ENCODE measurements at places on chromosomes 16 and 17.

DNA sequence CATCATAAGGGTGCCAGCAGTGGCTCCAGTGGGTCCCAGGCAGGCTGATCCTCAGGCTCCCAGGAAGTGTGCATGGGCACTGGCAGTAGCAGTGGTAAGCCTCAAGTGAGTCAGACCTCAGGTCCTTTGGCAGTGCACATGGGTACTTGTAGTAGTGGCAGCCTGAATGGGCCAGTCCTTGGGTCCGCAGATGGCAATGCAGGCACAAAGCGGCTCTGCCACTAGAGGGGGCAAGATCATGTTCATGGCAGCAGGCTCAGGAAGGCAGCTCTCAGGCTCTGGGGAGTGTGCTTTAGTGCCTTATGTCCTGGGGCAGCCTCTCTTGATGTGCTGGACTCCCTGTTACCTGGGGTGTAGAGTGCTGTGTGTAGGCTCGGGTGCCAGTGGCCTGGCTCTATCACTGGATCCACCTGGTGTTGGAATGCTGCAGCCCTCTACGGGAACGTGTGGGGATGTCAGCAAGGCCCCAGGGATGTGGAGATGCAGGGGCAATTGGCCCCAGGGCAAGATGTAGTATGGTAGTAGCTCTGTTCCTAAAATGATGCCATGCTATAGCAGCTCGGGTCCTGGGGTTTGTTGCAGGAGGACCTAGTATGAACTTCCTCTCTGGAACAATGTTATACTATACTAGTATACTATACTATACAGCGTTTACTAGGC is 11.0 kb downstream of the ACSM3 start:
- peak; percentile 25 for DNase-seq

DNA sequence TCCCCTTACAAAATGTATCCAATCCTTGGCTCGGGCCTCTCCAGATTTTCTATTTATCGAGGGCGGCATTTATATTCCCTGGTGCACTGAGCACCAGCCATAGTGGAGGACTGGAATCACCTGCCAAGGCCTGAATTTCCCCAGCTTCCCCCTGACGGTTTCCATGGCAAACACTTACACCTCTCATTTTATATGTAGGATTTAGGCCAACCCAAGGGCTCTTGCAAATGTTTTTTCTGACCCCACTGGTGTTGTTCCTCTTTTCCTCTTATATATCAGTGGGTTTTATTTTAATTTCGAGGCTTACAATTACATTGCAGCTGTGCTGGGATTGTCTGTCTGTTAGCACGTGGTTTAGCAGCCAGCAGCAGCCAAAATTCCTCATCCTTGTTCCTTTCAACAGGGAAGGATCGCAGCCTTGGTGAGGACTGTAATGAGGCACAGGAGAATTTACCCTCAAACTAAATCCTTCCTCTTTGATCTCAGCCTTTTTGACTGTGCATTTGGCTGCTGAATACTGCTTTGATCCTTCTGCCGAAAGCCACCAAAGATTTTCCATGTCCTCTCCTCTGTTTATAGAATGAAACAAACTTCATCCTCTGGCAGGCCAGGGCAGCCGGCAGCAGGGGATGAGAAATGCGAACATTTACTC is 26.5 kb upstream of the CES5A start:
- no peak for DNase-seq

- DNase-seq: no peak
These were observed 37.9 kb downstream of the MAP2K4 start for GRCh38 chr17:12058535-12058934.

DNA sequence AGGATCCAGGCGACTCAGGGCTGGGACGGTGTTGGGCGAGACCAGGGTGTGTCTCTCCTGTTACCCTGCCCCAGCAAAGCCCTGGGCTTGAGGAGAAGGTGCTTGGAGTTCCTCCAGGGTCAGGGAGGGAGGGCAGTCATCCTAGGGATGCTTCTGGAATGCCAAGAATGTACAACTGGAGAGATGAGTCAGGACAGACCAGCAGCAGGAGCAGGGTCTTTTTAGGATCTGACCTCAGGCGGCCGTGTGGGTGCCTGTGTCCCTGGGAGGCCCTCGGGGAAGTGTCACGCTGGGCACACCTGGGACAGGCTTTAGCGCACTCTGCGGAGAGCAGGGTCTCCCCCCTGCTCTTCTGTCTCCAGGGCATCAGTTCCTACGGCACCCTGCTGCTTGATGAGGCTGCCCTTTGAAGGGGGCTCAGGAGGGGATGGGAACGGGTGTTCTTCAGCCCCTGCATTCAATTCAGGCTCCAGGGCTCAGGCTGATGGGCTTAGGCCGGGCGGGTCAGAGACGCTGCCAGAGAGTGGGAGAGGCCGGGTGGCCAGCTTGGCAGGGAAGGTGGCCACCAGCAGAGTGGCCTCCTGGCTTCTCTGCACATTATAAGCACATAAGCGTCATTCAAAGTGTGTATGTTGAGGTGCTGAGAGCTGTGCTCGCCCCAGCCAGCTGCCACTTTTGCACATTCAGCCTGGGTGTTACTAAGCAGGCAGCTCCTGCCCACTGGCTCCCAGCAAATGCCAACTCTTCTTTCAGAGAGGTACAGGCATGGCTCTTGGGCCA is 8.4 kb upstream of the MTSS2 start:
- DNase-seq: no peak

GRCh38 chr16:35798885-35799426 is 2339.5 kb downstream of the TP53TG3F start:
- DNase-seq: no peak

GRCh38 chr17:47240806-47241205 is 12.8 kb upstream of the ITGB3 start:
- DNase-seq: no peak

GRCh38 chr16:85989376-85989775 is 90.4 kb downstream of the IRF8 start:
- no peak for DNase-seq

- no peak for DNase-seq
These were observed 377 bp downstream of the USP32 start for GRCh38 chr17:60391471-60392041.

GRCh38 chr16:266258-267164 is 9.2 kb downstream of the RGS11 start:
- no peak for DNase-seq

- DNase-seq: no peak
These were observed 1103.6 kb downstream of the CDH8 start for GRCh38 chr16:60932600-60932999.

- DNase-seq: no peak
These were observed 16.0 kb upstream of the RAP1GAP2 start for GRCh38 chr17:2780256-2780655.

- no peak for DNase-seq
These were observed 483.1 kb downstream of the CDH11 start for GRCh38 chr16:64638766-64639165.

GRCh38 chr17:49523706-49524472 is 28.8 kb downstream of the NGFR start:
- no peak for DNase-seq

GRCh38 chr17:34820248-34820801 is 140.9 kb downstream of the CCT6B start:
- DNase-seq: no peak

DNA sequence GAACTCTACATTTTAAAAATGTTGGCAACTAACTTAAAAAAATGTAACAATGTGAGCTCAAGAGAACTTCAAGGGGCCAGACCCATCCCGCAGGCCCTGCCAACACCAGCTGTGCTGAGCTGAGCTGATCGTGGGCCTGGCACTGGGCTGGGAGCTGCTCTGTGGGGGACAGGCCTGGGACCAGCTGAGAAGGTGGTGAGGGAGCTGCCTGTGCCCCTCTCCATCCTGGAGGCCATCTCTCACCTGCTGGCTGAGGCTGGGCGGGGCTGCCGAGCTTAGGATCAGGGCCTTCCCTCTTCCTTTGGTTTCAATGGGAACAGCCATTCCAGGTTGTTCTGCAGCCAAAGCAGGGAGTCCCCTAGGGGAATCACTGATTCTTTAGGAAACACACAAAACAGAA is 58.2 kb downstream of the IL21R start:
- no peak for DNase-seq

GRCh38 chr17:69047368-69048263 is 13.1 kb downstream of the ABCA9 start:
- no peak for DNase-seq

- no peak for DNase-seq
These were observed 3.0 kb upstream of the AIPL1 start for GRCh38 chr17:6437956-6438355.

DNA sequence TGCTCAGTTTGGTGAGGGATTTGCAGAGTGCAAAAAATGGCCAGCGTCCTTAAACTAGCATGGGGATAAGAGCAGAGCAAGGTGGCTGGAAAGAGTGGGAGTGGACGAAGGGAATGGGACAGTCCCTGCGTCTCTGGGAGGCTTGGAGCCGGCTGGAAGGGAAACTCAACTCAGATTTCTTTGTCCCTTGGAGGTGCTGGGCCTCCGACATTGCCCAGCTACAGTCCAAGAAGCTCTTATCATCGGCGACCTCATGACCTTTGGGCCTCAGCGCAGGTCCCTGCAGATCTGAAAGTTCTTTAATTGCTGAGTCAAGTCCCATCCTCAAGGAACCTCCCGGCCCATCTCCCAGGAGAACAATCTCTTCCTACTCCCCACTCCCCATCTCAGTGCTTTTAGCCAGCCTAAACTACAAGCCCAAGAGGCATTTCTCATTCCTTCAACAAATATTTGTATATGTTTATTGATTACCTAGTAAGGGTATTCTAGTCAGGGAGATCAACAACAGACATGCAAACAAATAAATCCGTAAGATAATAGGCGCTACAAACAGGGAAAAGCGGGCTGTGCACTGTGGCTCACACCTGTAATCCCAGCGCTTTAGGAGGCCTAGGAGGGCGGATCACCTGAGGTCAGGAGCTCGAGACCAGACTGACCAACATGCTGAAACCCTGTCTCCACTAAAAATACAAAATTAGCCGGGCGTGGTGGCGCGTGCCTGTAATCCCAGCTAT is 985 bp upstream of the TMEM107 start:
- DNase-seq: no peak

DNA sequence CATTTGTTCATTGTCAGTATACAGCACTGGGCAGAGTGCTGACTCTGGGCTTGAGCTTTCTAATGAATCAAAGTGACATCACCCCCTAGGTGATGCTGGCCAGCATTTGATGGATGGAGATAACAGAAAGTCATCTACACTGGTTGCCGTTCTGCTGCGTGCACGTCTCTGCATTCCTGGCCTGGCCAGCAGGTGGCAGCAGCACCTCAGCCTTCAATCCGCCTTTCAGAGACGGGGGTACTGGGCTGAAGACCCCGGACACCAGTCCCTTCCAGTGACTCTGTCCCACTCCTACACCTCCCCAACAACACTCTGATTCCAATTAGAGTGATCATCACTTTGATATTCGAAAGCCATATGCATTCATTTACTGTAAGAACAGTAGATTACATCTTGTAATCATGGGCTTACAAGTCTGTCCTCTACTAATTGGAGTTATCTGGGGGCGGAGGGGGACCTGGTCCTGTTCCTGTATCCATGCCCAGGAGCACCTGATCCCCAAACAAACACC is 6.0 kb downstream of the CPSF4L start:
- DNase-seq: peak; percentile 19

DNA sequence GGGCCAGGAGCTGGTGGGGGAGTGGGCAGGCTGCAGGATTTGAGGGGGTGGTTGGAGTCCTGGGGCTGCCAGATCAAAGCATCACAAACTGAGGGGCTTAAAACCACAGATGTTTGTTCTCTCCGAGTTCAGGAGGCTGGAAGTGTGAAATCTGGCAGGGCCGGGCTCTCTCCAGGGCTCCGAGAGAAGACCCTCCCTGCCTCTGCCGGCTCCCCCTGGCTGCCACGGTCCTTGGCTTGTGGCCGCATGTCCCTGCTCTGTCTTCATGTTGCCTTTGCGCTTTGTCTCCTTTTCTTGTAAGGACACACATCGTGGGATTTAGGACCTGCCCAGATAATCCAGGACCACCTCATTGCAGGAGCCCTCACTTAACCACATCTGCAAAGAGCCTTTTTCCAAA is 139.8 kb upstream of the GSE1 start:
- no peak for DNase-seq

GRCh38 chr17:55212880-55213279 is 51.9 kb upstream of the HLF start:
- no peak for DNase-seq

DNA sequence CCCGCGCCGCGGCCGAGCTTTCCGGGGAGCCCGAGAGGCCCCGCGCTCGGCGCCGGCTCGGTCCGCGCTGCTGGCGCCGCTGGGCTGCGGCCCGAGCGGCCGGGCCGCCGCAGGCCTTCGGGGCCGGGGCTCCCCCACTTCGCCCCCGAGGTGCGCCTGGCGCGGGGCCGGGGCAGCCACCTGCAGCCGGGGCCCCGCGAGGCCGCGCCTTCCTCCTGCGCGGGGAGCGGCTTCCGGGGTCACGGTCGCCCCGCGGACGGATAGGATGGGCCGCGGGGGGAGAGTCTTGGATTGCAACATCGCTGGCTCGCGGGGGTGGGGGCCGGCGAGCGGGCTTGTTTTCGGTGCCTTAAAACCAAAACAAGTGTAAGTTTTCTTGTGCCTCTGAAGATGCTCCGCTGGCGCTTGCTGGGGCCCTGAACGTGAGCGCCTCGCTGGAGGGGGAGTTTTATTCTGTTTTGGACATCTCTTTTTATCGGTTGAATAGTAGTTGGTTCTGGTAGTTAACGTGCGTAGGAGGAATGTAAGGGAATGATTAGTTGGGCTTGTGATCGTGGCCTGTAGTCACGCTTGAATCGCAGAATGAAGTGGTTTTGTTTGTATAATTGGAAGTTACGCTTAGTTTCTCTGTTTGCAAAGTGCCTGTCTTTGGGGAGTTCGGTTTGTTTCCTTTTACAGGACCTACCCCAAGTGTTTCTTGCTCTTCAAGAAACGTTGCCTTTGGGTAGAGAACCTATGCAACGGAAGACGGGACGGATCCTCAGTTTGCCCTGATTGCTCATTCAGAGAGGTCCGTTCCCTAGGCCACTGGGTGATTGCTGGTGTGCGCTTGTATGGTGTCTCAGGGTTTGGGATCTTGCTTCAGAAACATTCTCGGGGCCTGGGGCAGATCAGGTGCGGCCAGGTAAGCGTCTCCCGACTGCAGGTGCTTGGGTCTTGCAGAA is 724 bp downstream of the UBE2I start:
- DNase-seq: no peak

GRCh38 chr17:73308017-73308823 is 3.6 kb downstream of the CDC42EP4 start:
- no peak for DNase-seq

- DNase-seq: no peak
These were observed 7.2 kb downstream of the GRB2 start for GRCh38 chr17:75398279-75398678.

GRCh38 chr16:14202095-14202494 is 131.0 kb downstream of the MRTFB start:
- DNase-seq: no peak

- no peak for DNase-seq
These were observed 27.7 kb upstream of the CBX4 start for GRCh38 chr17:79866791-79867518.

GRCh38 chr16:82957212-82957611 is 330.4 kb downstream of the CDH13 start:
- no peak for DNase-seq

GRCh38 chr17:41814195-41814594 is 1.4 kb downstream of the FKBP10 start:
- DNase-seq: no peak

GRCh38 chr16:35182943-35183550 is 1723.6 kb downstream of the TP53TG3F start:
- DNase-seq: no peak

GRCh38 chr17:79243603-79243990 is 169.0 kb downstream of the ENGASE start:
- DNase-seq: no peak
